ENCODE measurements at places on chromosomes 13 and 19. TPM values are rescaled to one million over a fixed set of nuclear protein-coding genes. Genes with fewer than 3 reads are reported as not detected.

- no peaks in the 10 kb centered on the region for H3K36me3 ChIP-seq
- no peaks in the 10 kb centered on the region for H3K4me1 ChIP-seq
- no peaks in the 10 kb centered on the region for H3K27me3 ChIP-seq
- DNase-seq, result no peak
- no peak overlapping the region for H3K4me3 ChIP-seq
These were observed 833.0 kb downstream of the EFNB2 start for GRCh38 chr13:105702441-105702840.

GRCh38 chr13:68345963-68346531 lies 1115.9 kb upstream of the PCDH9 start:
- H3K27ac ChIP-seq, result no peak overlapping the region
- H3K4me3 ChIP-seq, result no peak overlapping the region
- no peaks in the 10 kb centered on the region for H3K36me3 ChIP-seq
- H3K4me1 ChIP-seq, result no peaks in the 10 kb centered on the region
- no peaks in the 10 kb centered on the region for H3K27me3 ChIP-seq
- DNase-seq, result no peak

DNA sequence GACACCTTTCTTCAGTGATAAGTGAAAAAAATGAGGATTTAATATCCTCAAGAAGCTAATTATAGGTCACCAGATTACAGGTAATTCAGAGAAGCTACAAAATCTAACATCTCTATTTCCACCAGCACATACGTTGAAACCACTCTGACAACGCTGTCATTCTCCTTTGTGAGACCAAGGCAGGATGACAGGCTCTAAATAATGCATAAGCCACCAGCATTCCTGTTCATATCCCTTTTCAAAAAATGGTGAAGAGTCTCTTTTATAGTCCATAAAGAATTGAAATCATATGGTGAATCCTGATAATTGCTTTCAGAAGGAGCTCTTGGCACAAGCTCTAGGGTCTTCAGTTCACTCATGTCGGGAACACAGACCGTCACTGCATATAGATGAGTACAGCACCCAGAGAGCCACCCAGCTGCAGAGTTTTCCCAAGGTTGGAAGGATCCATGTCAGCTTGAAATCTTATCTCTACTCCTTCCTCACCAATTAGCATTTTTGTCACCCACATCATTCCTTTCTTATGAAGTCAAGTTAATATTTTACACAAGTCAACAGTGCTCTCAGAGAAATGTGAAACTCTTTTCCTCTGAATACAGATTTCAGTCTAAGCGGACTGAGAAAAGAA lies 431.4 kb downstream of the TBC1D4 start:
- H3K27me3 ChIP-seq, result peaks cover 22% of the 10 kb centered on the region
- H3K36me3 ChIP-seq, result no peaks in the 10 kb centered on the region
- no peaks in the 10 kb centered on the region for H3K4me1 ChIP-seq
- no peak for DNase-seq
- H3K4me3 ChIP-seq, result no peak overlapping the region

DNA sequence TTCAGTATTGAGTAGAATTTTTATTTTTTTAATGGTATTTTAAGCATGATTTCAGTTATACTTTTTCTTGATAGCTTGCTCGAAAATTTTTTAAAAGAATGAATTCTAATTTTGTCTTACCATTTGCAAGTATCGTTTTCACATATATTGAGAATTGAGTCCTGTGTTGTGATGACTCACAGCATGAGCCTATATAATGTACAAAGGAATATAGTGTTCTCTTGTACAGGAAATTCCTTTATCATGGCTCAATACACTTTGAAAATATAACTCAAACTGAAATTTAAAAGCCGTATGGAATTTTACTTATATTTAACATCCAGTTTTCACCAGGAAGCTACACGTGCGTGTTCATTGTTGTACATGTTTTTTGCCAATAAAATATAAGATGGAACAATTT lies 161.1 kb upstream of the TMTC4 start:
- H3K27ac ChIP-seq, result no peak overlapping the region
- H3K4me1 ChIP-seq, result no peaks in the 10 kb centered on the region
- DNase-seq, result no peak
- H3K27me3 ChIP-seq, result peaks cover 11% of the 10 kb centered on the region
- H3K36me3 ChIP-seq, result no peaks in the 10 kb centered on the region

- no peaks in the 10 kb centered on the region for H3K27me3 ChIP-seq
- H3K36me3 ChIP-seq, result no peaks in the 10 kb centered on the region
- peak overlapping the region; percentile 34 for H3K27ac ChIP-seq
- H3K4me1 ChIP-seq, result peaks cover 17% of the 10 kb centered on the region
These were observed 2.9 kb upstream of the PTOV1 start for GRCh38 chr19:49847731-49848696.

Gene PALM
- polyA plus RNA-seq, result not detected
